ENCODE measurements at places on chromosomes 2 and 18. TPM values are rescaled to one million over a fixed set of nuclear protein-coding genes. Genes with fewer than 3 reads are reported as not detected.

DNA sequence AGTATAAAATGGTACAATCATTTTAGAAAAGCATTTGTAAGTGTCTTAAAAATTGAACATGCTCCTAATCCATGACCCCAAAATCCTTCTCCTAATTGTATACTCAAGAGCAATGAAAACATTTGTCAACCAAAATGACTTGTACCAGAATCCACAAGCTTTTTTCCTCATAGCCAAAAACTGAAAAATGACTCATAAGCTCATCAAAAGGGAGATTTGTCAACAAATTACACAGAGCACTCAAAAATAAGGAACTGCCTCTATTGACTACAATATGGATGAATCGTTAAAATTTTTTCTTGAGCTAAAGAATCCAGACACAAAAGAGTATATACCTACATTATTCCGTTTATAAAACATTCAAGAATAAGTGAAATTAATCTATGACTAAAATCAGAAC, 544.8 kb downstream of the ARHGAP15 start:
- DNase-seq = no peak

DNA sequence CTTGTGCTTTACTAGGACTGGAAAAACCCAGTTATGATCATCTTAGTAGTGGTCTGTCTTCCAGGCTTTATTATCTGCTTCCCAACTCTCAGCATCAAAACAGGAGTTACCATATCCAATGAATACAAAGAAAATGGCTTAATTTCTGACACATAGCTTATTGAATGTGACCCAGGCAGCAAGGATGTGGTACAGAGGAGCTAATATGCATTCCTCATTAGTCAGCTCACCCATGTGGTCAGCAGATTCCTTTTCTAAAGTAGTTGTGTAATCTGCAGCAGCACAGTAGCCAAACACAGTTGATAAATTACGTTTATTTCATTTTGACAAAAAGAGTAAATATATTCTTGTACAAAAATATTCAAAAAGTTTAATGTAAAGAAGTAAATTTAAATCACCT, 43.6 kb downstream of the TSPYL6 start:
- DNase-seq = no peak

GRCh38 chr2:179264368-179265081, at the start of gene SESTD1:
SESTD1 (minus strand) TSS chr2:179264832; CDS start chr2:179191841, 72,991 bp downstream.
- DNase-seq = peak; percentile 83

DNA sequence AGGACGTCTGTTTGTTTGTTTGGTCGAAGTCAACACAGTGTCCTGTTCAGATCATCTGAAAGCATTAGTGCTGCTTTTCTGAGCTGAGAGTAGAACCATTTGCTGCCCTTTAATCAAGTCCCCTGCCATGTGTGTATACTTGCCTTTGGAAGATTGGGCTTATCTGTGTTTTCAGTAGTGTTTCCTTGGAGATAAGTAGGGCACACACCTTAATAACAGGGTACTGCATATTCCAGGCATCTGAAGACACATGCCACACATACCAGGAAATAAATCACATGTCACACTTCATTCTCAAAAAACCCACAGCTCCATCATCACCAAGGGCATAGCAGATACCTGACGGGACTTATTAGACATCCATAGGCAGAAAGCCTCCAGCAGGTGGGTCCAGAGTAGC, 157.4 kb downstream of the SOX11 start:
- no peak for DNase-seq

DNA sequence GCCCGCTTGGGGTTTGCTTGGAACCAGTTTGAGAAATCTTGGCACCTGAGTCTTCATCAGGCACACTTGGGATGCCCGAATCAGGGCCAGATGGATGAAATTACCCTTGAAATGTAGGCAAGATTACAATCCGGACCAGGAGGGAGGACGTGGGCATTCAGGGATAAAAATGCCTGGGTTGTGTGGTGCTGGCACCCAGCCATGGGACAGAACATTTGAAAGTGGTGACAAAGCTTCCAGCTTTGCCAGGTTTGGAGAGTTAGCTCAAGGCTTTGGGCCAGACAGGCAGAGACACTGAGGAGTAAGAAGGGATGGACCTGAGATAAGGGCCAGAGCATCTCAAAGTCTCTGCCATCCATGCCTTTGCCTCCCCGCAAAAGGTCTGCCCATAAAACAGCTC, 182.2 kb downstream of the TTC32 start:
- DNase-seq = peak; percentile 27

- DNase-seq = no peak
Measured at GRCh38 chr2:178374865-178375264, 76.1 kb downstream of the PRKRA start.

- DNase-seq = peak; percentile 27
Measured at GRCh38 chr2:41940745-41941063, 107.1 kb upstream of the PKDCC start.

DNA sequence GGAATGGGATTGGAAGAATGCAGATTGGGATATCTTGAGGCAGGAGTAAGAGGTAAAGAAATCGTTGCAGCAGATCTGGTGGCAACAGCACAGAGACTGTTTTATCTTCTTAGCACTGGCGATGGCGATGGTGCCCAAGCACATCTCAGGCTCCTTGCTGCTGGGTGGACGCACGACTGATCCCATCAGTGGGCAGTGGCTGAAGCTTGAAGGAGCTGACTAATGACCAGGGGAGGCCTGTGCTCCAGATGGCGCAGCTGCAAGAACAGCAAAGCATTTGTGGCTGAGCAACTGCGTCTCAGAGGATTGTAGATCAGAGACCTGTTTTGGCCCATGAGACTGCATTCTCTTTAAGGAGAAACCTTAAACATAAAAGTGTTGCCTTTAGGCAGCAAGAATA, 54.6 kb downstream of the GALR1 start:
- DNase-seq = no peak

GRCh38 chr2:23069156-23069555, 315.8 kb upstream of the KLHL29 start:
- DNase-seq = no peak

DNA sequence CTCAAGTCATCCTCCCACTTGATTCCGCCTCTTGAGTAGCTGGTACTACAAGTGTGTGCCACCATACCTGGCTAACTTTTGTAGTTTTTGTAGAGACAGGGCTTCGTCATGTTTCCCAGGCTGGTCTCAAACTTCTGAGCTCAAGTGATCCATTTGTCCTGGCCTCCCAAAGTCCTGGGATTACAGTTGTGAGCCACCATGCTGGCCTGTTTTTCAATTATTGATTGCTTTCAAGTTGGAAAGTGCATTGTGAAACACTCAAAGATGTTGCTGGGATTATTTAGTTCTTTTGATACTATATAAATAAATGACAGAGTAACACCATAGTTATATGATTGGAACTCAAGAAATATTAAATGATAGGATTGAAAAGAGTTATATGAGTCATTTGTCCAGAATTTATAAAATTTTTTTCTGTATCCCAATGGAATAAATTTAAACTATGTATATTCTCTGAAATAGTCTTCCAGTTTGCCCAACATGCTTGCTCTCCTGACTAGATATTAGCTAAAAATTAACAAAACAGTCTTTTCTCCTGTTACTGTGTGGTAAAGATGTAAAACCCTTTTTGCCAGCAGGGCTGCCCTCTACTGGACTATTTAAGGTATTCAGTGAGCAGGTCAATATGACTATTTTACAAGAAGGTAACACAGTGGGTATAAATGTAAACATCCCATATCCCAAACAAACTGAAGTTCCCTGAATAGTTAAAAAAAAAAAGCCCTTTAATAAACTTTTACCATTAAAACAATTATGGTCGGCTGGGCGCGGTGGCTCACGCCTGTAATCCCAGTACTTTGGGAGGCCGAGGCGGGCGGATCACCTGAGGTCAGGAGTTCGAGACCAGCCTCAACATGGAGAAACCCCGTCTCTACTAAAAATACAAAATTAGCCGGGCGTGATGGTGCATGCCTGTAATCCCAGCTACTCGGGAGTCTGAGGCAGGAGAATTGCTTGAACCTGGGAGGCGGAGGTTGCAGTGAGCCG, 42.7 kb downstream of the ACSL3 start:
- DNase-seq = no peak

DNA sequence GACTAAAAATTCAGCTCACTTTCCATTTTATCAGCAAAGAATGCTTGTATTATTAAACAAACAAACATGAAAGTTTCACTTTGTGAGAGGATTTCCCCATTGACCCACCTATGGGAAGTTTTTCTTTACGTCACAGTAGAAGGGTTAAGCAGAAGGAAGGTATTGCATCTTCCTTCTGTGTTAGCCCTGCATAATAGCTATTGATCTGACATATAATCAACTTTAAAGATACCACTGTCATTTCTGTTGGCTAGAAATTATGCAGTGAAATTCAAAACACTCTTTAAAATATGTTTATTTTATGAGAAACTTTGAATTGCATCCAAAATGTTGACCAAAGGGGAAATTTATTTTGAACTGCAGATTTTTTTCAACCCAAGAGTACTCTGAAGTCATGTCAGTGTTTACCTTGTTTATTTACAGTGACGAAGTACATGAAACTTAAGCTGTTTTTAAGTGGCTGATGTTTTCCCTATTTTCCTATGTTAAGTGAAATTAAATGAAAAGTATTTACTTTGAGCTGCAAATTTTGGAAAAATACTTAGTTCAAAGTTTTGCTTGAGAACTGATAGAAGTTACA, 566.4 kb downstream of the ZEB2 start:
- DNase-seq = no peak

RGPD3 gene
- 0.12 TPM for total RNA-seq

AFF3 gene
- total RNA-seq = 22.8 TPM

COL6A3 gene
- 186 TPM for total RNA-seq

ABCG5 gene
- total RNA-seq = not detected

TUBB8B gene
- total RNA-seq = not detected
